T-helper 17 cell (primary cell): ENCODE measurements at places on chromosomes 13 and 19.

- DNase-seq, result no peak
These were observed 14.2 kb upstream of the PNMA8C start for GRCh38 chr19:46442808-46443450.

- DNase-seq, result no peak
These were observed 110.3 kb downstream of the MIPEP start for GRCh38 chr13:23778879-23779278.

DNA sequence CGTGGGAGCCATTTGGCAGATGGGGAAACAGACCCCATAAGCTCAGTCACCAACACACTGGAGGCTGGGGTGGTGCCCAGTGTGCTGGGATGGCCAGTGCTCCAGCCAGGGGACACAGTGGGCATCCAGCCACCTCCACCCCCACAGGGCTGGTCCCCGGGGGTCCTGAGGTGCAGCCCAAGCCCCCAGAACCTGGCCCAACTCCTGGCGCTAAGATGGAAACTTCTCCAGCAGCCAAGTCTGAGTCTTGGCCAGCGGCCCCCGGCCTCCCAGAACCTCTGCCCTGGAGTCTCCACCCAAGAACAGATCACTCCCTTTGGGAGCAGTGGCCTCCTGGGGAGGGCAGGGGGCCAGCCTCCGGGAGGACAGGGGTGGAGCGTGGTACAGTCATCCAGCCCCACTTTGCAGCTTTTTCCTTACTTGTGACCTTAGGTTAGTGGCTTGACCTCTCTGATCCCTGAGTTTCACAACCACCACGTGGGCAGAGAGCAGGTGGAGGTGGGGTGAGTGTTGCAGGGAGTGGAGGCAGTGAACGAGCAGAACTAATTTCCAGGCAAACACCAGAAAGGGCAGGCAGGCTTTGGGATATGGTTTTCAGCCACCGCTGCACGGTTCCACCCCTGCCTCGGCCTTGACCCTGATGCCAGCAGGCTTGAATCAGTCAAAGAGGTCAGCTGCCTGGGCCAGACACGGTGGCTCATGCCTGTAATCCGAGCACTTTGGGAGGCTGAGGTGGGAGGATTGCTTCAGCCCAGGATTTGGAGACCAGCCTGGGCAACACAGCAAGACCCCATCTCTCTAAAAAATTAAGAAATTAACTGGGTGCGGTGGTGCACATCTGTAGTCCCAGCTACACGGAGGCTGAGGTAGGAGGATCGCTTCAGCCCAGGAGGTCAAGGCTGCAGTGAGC lies 4.3 kb upstream of the NRTN start:
- DNase-seq, result no peak

- DNase-seq, result no peak
These were observed 2.1 kb downstream of the UNC13A start for GRCh38 chr19:17686023-17686521.

GRCh38 chr13:51624695-51625345 lies 40.6 kb downstream of the WDFY2 start:
- no peak for DNase-seq

DNA sequence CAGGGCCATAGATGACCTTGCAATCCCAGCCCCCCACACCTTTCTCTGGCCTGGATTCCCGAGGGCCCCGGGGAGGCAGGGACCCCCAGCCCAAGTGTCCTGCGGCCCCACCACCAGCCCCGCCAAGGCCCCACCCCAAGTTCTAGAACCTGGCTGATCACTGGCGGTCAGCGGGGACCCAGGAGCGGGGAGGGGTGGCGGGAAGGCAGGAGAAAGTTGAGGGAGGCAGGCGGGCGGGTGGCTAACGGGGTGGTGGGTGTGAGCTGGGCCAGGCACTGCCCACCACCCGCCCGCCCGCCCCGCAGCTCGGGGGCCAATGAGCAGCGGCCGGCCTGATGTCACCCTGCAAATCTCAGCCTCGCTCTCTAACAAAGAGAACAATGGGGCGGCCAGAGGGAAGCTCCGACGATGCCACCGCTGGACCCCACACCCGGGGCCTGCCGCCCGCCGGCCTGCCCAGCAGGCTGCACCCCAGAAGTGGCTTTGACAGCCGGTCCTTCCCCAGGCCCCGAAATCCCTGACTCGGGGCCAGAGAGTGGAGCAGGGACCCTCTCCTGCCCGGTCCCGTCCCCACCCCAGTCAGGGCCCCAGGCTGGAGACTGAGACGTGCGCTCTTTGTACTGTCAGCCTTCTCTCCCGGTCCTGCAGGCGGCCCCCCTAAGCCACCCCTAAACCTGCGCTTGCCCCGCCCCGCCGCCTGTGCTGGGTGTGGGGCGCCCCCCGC lies 1.6 kb downstream of the MEX3D start:
- DNase-seq, result no peak

DNA sequence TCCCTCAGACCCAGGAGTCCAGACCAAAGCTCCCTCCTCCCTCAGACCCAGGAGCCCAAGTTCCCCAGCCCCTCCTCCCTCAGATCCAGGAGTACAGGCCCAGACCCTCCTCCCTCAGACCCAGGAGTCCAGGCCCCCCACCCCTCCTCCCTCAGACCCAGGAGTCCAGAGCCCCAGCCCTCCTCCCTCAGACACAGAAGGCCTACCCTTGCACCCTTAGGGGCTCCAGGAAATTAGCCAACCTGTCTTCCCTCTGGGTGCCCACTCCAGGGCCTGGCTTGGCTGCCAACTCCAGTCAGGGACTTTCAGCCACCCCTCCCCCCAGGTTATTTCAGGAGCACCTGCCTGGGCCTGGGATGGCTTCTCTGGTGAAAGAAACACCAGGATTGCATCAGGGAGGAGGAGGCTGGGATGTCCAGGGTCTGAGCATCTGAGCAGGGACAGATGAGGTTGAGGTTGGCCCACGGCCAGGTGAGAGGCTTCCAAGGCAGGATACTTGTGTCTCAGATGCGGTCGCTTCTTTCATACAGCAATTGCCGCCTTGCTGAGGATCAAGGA lies at the start of gene FGF21:
Gene FGF21 (plus strand): TSS at position 441 of the 558 bp plus-strand sequence. CDS start 713 bp downstream, outside the sequence.
- no peak for DNase-seq

GRCh38 chr13:84894749-84895148 lies 904.5 kb downstream of the SLITRK6 start:
- no peak for DNase-seq

DNA sequence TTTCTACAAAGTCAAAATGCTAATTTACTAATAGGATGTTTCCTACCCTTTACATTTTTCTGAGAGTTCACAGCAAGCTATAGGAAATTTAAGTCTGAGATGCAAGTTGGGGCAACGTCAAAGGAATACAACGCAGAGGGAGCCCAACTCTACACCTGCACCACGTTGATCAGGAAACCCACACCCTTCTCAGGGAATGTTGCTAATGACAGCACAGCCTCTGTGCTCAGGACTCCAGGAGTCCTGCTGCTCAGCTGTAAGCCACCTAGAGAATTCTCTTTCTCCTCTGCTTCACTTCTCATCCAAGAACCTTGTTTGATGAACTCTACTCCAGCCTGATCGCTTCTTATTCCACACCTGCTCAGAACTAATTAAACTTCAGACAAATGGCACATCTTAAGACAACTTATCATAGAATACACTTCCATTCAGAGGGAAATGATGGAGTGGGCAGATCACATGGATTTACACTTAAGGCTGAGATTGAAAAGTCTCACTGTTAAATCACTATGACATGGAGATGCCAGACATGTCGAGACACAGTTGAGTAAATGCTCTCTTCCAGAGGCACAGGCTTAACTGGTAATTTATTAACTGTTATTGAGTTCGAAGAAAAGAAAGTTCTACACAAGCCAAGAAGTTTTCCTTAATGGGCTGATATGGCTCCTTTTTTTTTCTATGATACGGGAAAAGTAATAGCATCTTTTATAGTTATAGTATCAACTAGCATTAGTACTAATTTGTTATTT lies 811.6 kb upstream of the ARGLU1 start:
- DNase-seq, result no peak

DNA sequence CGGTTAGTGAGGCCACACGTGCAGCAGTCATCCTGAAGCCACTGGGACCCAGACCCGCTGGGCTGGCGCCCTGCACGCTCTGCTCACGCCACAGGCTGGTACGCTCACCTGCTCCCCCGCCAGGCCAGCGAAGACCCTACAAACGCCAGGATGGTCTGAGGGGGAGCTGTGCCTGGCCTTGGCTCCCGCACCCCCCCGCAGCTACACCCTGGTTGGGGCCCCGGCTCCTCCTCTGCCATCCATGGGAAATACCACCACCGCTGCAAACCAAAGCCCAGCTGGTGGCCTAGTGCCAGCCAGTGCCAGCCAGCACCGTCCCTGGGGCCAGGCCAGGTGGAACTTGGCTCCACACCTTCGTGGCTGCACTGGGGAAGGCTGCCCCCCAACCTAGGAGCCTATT lies 23.3 kb upstream of the CACTIN start:
- DNase-seq, result no peak

DNA sequence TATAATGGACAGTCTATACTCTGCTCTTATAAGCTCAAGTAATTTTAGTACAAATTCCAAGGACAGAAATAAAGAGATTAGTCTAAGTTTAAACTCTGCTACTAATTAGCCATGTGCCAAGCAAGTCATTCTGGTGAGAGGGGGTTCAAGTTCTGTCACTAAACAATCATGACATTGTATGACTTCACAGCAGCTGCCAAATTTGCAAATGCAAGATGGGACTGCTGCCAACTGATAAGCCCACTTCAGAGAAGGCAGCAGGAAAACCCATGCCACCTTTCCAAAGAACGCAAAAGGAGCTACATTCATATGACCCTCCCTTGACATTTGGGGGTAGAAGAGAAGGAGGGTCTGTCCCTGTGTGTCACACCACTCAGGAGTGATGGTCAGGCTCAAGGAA lies 60.7 kb upstream of the RFXAP start:
- DNase-seq, result no peak

- no peak for DNase-seq
These were observed 641.0 kb downstream of the FGF9 start for GRCh38 chr13:22311734-22312404.

DNA sequence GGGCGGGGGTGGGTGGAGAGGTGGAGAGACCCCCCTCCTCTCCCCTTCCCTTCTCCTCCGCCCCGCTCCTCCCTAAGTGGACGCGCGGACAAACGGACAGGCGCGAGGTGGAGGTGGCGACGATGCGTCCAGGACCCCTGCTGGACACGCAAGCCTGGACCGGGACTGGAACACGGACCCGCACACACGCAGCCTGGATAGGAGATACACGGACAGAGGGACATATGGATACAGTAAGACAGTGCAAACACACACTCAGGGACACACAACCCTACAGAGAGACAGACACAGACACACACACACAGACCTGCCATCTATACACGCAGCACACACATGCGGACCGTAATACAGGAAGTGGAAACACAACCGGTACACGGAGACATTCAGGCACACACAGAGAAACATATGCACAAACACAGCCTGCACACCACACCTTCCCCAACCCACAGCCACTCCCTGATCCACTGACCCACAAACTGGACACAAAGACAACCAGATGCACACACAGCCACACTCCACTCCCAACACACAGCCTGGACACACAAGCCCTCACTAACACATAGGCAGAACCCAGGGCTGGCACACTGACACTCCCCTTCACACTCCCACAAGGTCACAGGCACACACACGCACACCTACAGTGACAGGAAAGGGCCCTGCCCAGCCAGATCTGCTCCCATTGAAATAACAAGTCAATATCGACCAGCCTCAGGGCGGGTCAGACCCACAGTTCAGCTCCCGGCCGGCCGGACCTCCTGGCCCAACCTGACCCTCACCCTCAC lies 696 bp upstream of the ERFL start:
- DNase-seq, result no peak

DNA sequence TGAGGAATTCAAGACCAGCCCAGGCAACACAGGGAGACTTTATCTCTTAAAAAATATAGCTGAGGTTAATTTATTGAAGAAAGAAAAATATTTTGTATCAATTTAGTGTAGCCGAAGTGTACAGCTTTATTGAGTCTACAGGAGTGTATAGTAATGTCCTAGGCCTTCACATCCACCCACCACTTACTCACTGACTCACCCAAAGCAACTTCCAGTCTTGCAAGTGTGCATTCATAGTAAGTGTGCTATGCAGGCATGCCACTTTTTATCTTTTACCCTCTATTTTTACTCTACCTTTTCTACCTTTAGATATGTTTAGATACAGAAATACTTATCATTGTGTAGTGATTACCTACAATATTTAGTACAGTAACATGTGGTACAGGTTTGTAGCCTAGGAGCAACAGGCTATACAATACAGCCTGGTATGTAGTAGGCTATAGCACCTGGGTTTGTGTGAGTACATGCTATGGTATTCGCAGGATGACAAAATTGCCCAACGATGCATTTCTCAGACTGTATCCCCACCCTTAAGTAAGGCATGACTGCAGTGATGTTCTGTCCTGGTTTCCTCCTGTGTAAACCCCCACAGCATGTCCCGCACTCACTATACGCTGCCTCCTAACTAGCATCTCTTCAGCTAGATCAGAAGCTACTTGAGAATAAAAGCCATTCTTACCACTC lies 15.3 kb upstream of the ATP12A start:
- DNase-seq, result no peak

DNA sequence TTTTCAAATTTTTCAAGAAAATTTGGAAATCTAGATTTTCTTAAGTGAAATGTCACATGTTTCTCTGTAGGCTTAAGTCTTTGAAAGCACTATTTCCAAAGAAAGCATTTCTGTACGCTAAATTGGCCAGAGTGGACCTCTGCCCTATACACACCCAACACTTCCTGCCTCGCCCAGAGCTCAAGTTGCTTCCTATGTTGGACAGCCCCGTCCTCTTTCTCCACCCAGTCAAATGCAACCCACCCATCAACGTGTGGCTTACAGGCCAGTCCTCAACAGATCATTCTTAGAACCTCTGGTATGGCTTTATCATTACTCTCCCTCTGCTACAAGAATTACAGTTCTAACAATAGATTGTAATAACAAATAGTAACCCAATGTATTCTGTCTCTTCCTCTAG lies 24.2 kb downstream of the KLF12 start:
- no peak for DNase-seq

- no peak for DNase-seq
These were observed 201.5 kb upstream of the CSNK1A1L start for GRCh38 chr13:37306778-37307544.

DNA sequence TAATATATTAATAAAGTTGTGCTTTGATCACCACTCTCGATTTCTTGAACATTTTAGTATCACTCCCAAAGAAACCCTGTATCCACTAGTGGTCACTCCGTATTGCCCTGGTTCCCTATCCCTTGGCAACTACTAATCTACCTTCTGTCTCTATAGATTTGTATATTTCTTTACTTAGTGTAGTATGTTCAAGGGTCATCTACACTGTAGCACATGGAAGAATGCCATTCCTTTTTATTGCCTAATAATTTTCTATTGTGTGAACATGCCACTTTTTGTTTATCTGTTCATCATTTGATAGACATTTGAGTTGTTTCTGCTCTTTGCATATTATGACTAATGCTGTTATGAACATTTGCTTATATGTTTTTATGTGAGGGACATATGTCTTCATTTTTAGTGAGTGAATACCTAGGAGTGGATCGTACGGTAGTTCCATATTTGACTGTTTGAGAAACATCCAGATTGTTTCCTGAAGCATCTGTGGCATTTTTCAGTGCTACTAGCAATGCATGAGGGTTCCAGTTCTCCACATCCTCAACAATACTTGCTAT lies 254.0 kb downstream of the GPC6 start:
- no peak for DNase-seq

GRCh38 chr13:99280166-99280565 lies 22.0 kb upstream of the GPR18 start:
- no peak for DNase-seq

- no peak for DNase-seq
These were observed 51.3 kb downstream of the SUCLA2 start for GRCh38 chr13:47949799-47950198.
